ENCODE measurements at places on chromosomes 1 and 21. TPM values are rescaled to one million over a fixed set of nuclear protein-coding genes. Genes with fewer than 3 reads are reported as not detected.

- H3K27me3 ChIP-seq = no peaks in the 10 kb centered on the region
- no peaks in the 10 kb centered on the region for H3K36me3 ChIP-seq
- H3K27ac ChIP-seq = no peak overlapping the region
- no peaks in the 10 kb centered on the region for H3K4me1 ChIP-seq
- H3K4me3 ChIP-seq = no peak overlapping the region
These were observed 18.7 kb upstream of the CRB1 start for GRCh38 chr1:197249324-197249723.

DNA sequence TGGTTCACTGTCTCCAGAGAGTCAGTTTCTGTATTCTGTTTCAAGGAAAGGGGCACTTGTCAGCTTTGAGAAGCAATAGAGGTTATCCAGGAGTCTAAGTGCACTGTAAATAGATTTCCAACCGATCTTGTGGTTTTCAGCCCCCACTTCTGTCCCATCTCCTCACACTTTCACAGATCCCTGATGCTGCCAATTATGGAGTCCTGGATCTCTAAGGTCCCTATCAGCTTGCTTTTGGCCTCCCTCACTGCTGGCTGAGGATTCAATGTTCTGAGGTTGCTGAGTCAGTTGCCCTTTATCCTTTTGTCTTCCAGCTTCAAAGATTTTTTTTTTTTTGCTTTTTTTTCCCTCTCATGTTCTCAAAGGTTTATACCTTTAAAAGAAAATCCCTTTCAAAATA, 98.4 kb downstream of the DIRAS3 start:
- DNase-seq = peak; percentile 27
- H3K36me3 ChIP-seq = no peaks in the 10 kb centered on the region
- no peaks in the 10 kb centered on the region for H3K27me3 ChIP-seq
- no peak overlapping the region for H3K27ac ChIP-seq
- H3K4me3 ChIP-seq = no peak overlapping the region

GRCh38 chr1:156458181-156458503, 42.4 kb downstream of the MEF2D start:
- H3K27me3 ChIP-seq = no peaks in the 10 kb centered on the region
- peak overlapping the region; percentile 99 for H3K27ac ChIP-seq
- DNase-seq = peak; percentile 87
- H3K4me3 ChIP-seq = no peak overlapping the region
- no peaks in the 10 kb centered on the region for H3K36me3 ChIP-seq

GRCh38 chr1:170377896-170378634, 153.9 kb upstream of the GORAB start:
- no peaks in the 10 kb centered on the region for H3K4me1 ChIP-seq
- H3K27ac ChIP-seq = no peak overlapping the region
- no peaks in the 10 kb centered on the region for H3K36me3 ChIP-seq
- no peaks in the 10 kb centered on the region for H3K27me3 ChIP-seq

- no peaks in the 10 kb centered on the region for H3K36me3 ChIP-seq
- H3K27ac ChIP-seq = 0 out of 2 replicates have a peak overlapping the region, but pooled peaks have one; percentile 6
- peaks cover 12% of the 10 kb centered on the region for H3K4me1 ChIP-seq
- H3K4me3 ChIP-seq = peak overlapping the region; percentile 40
- H3K27me3 ChIP-seq = no peaks in the 10 kb centered on the region
These were observed 541.0 kb upstream of the ZRANB2 start for GRCh38 chr1:71621785-71622184.

The PRKAA2 gene
- total RNA-seq = 0.76 TPM

The CORT gene
- 0.22 TPM for total RNA-seq

The GCSAML gene
- not detected for total RNA-seq
